ENCODE measurements at places on chromosomes 13 and 19. TPM values are rescaled to one million over a fixed set of nuclear protein-coding genes. Genes with fewer than 3 reads are reported as not detected.

DNA sequence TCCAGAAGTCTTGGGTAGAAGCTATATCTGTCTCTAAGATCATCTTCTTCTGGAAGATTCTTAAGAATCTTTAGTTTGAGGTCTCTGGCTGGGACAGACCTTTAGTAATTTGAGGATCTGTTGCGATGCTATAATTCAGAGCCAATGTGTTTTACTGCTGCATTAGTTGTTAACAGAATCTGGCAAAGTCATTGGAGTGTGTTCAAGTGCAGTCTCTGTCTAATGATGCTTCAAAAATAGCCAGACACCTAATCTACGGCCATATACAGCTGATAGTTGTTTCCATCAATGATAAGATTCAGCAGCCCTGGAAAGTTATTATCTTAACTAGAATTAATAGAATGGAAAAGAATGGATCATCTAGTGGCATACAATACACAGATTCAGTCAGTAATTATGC is 72.6 kb downstream of the CDK8 start:
- no peak for DNase-seq

DNA sequence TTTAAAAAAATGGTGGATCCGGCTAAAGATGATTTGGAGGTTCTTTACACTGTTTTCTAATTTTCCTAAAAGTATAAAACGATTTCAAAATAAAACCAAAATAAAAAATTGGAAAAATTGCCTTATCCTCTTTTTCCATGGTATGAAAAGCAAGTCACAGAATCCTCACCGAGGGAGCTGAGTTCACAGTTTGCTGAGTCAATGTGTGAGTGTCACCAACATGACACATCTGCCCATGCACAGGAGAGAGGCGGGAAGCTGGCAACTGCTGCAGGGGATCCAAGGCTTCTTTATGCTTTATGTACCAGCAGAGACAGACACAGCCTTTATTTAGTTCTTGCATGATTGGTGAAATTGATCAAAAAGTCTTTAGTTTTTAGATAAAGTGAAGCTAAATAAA is 157.8 kb downstream of the TNFSF13B start:
- DNase-seq: no peak

- no peak for DNase-seq
These were observed 760.4 kb upstream of the PCDH20 start for GRCh38 chr13:62176051-62176450.

GRCh38 chr19:8569066-8569771 is 8.0 kb downstream of the MYO1F start:
- DNase-seq: peak; percentile 92

DNA sequence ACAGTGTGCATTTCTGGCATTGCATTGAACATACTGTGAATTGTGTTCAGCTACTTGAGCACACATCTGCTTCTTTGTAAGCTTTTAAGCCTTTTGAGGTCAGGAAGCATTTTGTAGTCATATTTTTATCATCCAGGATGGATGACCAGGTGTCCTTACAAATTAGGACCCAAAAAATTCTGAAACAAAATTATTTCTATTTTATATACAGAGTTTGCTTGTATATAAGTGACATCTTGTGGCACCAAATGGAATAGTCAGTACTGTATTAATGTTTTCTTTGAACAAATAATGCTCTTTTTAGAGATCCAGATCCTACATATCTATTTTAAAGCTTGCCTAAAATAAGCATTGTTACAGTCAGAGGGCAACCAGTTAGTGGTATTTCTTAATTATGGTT is 9.5 kb upstream of the SUPT20H start:
- no peak for DNase-seq

- no peak for DNase-seq
These were observed 32.5 kb downstream of the CCDC70 start for GRCh38 chr13:51894239-51894638.

GRCh38 chr19:42253245-42254088 is 1.5 kb downstream of the ERF start:
- DNase-seq: no peak

DNA sequence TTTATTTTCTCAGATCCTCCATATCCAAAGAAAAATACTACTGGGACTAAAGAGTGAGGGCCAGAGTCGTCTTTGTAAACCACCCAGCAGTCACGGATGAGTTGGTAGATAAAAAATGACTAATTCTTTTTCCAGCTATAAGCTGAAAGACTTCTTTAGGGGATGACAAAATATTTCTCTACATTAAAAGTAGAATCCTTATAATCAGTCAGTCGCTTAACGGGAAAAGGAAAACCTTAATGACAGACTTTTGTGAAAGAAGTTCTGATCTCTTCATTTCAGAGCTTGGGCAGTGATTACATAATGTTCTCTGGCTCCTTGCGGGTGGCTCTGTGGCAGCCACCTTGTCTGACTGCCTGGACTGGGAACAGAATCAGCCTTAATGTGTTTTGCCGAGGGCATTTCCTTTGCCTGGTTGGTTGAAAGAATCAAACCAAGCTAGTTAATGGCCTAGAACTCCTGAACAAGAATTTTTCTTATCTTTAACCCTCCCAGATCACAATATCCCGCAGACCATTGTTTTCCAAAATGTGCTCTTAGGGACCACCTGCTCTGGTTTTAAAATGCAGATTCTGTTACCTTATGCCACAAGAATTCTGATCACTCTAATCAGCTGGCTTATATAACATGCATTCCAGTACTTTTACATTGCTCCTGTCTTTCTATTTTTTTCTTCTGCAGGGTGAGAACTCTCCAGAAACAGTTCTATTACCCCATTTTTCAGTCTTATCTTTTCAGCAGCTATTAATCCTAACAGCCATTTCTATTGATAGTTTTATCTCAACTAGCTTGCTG is 2.5 kb downstream of the ITM2B start:
- DNase-seq: no peak

GRCh38 chr13:40639221-40639681 is 27.2 kb downstream of the FOXO1 start:
- no peak for DNase-seq

DNA sequence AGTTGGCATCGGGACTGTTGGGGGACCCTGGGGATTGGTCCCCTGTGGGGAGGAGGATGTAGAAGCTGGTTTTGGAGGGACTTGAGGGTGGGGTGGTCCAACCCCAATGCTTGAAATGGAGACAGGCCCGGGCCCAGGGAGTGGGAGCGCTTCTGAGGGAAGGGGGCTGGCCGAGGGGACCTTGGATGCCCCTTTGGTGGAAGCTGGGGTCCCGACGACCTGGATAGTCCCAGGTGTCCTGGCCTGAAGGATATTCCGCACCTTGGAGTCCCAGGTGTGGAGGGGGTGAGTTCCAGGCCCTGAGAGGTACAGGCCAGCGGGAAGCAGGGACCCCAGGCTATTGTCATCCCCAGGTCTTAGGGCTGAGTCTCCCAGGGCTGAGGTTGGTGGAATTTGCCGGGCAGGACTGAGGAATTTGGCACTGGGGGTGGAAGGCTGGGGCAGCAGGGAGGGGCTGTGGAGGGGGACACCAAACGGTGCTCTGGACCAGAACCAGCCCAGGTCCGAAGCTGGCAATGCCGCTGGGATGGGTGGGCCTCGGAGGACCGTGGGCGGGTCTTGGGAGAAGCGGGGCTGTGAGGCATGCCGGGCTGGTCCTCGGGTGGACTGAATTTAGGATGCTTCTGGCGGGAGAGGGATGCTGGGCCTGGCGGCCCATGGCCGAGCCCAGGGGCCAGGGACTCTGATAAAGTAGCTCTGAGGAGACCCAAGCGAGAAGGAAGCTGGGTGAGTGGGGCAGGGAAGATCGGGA is 1.8 kb downstream of the HDGFL2 start:
- no peak for DNase-seq

DNA sequence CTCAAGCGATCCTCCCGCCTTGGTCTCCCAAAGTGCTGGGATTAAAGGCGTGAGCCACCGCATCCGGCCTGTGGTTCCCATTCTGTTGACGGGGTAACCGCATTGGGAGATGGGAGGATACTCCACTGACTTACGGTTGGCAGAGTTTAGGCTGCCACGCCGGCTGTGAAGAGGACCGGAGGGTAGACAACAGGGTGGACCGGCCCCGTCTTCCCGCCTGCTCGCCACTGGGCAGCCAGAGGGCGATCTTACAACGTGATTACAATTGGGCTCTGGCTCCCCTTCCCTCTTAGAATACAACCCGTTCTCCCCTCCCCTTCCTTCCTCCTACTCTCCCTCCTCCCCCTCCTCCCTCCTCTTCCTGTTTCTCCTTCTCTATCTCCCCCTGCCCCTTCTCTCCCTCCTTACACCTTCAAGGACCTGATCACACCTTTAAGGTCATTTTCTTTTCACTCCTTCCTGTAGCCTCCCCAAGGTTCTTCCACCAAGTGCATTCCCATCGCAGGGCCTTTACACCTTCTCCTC is 957 bp upstream of the CCDC194 start:
- peak; percentile 72 for DNase-seq

DNA sequence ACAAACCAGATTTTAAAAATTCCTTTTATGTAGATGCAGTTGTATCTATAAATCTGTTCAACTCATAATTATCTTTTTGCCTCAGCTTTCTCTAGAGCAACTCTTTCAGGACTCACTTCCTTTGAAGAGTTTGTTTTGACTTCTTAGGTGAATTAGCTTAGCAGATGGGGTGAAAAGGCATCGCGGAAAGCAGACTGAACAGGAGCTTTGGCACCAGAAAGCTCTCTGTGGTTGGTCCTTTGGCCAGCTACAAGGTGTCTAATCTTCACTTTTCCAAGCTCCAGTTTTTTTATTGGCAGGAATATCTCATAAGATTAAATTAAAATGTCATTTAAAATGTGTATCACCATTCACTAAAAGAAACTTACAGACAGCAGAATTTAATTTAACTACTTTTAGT is 60.6 kb upstream of the KLF12 start:
- DNase-seq: no peak

DNA sequence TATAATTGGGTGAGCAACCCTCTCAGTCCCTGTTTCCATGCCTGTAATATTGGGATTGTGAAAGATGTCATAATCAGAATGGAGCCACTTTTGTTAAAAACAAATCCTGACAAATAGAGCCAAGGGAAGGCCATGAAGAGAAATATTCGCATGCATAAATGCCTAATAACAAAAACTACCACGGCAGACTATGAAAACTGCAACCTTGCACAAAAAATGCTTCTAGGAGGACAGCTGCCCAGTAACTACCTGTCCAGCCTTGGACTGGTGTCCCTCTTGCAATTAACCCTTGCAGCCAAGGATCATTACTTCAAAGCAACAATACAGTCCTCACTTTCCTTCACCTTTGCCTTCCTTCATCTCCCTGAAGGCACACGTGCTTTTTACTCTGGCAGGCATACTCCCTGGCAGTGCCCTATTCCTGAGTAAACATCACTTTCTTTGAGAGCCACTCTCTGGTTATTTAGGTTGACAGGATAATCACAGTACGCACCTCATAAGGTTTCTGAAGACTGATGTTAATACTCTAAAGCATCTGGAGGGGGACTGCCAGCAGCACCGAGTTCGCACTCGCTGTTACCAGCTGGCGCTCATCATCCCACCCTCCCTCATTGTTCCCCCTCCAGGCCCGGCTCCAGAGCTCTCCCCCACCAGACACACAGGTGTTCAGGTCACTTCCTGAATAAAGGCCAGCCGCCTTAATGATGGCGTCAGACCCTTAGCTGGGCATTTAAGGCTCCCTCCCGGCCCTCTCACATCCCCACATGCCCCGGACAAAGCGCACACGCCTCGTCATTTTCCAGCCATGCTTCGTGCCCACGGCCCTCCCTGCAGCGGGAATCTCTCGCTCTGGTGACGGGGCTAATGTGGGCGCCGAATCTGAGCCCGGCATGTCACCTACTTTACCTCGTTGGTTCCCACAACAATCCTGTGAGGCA is 57.3 kb downstream of the CDADC1 start:
- no peak for DNase-seq

DNA sequence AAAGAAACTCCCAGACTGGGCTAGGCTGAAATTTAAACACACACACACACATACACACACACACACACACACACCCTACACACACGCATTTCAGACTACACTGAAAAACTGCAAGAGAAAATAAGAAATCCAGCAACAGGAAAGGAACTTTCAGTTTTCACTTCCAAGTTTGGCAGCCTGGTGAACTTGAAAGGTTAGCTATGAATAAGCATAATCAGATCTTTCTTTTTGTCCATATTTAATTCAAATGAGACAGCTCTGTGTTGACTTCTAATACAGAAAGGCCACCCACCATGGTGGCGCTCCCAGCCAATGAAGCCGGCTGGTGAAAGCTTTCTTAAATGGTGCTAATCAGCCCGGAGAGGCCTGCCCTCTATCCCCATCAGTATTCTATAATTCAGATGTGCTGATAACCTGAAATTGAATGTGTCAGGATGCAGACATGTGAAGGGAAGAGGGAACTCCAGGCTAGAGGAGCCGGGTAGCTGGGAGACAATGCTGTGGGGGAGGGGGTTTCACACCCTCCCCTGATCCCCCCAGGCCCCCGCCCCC is 108.3 kb upstream of the ZNF536 start:
- DNase-seq: no peak

DNA sequence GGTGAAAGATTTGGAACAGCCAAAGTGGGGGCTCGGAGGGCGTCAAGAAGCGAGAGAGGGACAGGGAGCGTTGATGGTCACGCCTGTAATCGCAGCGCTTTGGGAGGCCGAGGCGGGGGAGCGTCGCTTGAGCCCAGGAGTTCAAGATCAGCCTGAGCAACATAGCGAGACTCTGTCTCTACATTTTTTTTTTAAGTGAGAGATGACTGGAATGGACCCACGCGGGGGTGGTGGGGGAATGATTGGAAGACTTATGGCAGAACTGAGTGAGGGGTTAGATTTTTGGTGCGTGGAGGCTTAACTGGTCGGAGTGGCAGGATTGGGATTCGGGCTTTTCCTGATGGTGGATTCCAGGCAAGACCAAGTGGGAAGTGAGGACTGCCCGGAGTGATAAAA is 725 bp downstream of the PSMD8 start:
- DNase-seq: no peak

GRCh38 chr19:40033989-40034560 is 22.0 kb downstream of the ZNF780B start:
- DNase-seq: no peak

Gene ZNF260
- total RNA-seq: 5.7 TPM

Gene DAND5
- under 0.01 TPM for total RNA-seq

Gene GPR180
- total RNA-seq: 2.4 TPM

Gene GRIN3B
- 0.81 TPM for total RNA-seq

Gene SDHAF1
- total RNA-seq: 34.7 TPM

Gene CPB2
- not detected for total RNA-seq

Gene DCLK1
- total RNA-seq: under 0.01 TPM

Gene KLK12
- total RNA-seq: not detected

Gene PDX1
- total RNA-seq: not detected

Gene LILRA1
- 2.7 TPM for total RNA-seq

Gene KASH5
- total RNA-seq: 0.27 TPM

Gene GRK1
- total RNA-seq: under 0.01 TPM
